T-helper 9 cell (primary cell): ENCODE measurements at places on chromosomes 2 and 18.
A peak's percentile ranks its signal among the peaks of the same experiment; 100 is the strongest.

DNA sequence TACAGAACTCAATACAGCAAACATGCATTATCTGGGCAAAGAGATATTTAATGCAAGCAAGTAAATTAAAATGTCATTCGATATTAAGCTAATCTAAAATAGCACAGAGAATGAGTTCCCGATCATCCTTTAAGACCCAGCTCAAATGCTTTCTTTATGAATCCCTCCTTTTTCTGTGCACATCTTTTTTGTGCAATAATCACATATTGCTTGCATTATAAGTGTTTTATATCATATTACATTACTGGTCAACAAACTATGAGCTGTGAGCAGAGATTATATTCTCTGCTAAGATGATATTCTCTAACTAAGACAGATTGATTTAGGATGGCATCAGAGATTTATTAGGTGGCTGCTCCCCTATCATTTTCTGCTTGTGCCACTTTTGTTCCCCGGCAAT is 146.1 kb downstream of the ERBB4 start:
- no peak for DNase-seq

- DNase-seq = no peak
These were observed 60.7 kb downstream of the RAB27B start for GRCh38 chr18:54888933-54889332.

DNA sequence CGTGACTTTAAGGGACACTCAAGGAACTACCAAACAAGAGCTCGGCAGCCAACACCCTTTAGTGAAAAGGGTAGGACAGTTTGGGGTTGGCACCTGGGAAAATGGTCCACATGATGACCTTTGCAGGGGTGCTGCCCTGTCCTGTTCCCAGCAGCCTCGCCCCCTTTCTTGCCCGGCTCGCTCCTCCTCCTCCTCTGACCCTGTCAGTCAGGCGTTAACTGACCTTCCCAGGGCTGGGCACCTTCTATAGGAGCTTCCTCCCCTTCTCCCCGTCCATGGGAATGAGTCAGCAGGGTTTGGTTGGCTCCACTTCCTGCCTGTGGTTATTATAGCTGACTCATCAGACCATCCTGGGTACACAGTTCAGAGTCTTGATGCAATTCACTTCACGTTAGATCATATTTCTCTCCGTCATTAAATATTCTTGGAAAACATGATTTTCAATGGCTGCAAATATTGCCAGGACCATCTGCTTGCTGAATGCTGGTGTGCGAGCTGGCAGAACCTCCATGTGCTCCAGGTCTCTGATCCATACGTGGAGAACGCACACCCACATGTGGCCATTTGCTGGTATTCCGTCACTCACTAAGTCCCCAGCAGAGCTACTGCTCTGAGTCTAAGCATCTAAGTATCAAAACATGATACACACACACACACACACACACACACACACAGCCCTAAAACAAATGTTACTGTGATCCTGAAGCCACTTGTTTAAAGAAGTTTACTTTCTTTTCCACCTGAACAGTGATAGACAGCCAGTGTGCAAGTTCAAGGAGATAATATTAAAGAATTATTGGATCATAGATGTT is 185.0 kb downstream of the ANAPC1 start:
- peak; percentile 5 for DNase-seq

GRCh38 chr2:104406261-104406726 is 447.6 kb upstream of the POU3F3 start:
- no peak for DNase-seq

DNA sequence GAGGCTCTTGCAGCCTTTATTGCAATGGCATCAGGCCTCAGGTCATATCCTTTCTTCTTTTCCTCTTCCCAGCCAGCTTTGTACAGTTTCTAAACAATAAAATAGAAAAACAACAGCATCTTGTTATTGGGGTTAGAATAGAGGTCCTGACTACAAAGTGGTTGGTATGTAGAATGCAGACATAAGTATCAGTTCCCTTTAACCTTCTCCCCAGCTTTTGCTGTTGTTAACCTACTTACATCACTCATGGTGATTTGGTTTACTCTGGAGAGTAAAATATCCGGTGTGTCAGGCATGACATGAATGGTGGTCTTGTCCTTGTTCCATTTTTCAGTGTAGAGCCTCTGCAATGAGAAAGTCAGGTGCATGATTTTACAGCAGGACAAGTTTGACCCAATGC is 69.8 kb downstream of the NEB start:
- no peak for DNase-seq

- no peak for DNase-seq
These were observed 440.5 kb upstream of the TCF4 start for GRCh38 chr18:56028514-56028913.

DNA sequence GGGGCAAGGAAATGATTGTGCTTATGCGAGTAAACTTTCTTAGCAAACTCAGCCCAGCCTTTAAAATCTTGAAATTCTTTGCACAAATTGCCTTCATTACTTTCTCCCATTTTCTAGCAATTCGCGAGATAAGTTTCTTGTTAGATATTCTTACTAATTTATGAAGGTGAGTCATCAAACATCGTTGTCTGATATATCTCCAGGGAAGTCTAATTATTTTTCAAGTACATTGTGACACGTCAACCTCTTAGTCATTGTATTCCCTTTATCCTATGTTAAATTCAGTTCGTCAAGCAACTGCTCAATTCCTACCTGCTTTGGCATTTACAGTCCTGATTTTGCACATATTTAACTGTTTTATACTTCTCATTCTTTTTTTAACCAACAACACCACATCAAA is 854.5 kb upstream of the CRIM1 start:
- DNase-seq = no peak

DNA sequence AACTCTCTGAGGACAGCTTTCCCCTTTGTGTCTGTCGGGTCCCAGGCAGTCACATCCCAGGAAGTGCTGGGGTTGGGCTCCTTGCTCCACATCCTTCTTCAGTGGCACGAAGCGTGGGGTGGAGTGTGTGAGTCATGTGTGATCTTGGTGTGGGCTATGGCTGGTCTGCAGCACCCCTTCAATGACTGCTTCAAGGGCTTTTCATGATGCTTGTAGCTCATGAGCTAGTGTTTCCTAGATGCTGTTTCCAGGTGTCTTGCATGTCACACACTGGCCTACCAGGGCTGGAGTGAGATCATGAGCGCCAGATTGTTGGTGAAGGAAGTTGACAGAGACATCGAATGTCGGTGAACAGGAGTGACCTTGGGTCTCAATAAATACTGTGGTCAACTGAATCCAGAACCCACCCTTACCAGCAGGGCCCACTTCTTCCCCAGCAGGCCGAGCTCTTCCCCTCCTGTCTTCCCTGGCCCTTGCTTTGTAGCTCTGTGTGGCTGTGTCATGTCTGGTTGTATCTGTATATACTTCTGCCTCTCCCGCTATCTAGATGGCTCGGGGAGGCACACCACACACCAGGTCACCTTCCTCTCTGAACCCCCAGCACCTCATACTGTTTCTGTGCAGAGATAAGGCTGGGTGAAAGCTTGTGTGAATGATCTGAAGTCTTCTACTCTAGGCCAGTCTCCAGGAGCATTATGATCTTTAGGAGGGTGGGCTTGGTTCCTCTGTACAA is 3.8 kb downstream of the C2orf92 start:
- DNase-seq = no peak

- DNase-seq = no peak
These were observed 16.6 kb downstream of the INPP5D start for GRCh38 chr2:233076749-233077148.
